Neural cell (in vitro differentiated cells): ENCODE measurements at places on chromosomes 2 and 18. TPM values are rescaled to one million over a fixed set of nuclear protein-coding genes. Genes with fewer than 3 reads are reported as not detected.

ERFE gene
- 0.32 TPM in 1 of 2 replicates, not detected in the other for polyA plus RNA-seq

MGAT4A gene
- polyA plus RNA-seq = 29.9 and 54.8 TPM in 2 replicates

KLHL14 gene
- polyA plus RNA-seq = 0.33 and 0.90 TPM in 2 replicates

ZBTB7C gene
- 2.4 and 6.5 TPM in 2 replicates for polyA plus RNA-seq

GREB1 gene
- 17.2 and 24.5 TPM in 2 replicates for polyA plus RNA-seq

LBX2 gene
- polyA plus RNA-seq = not detected in 2 replicates

DSG3 gene
- polyA plus RNA-seq = not detected in 2 replicates

NEU2 gene
- not detected in 2 replicates for polyA plus RNA-seq

ALLC gene
- polyA plus RNA-seq = 0.33 TPM in 1 of 2 replicates, not detected in the other

SOWAHC gene
- polyA plus RNA-seq = 5.8 and 6.2 TPM in 2 replicates

C2orf66 gene
- polyA plus RNA-seq = 1.4 and 2.4 TPM in 2 replicates

GAL3ST2 gene
- polyA plus RNA-seq = not detected in 2 replicates

MTCL1 gene
- polyA plus RNA-seq = 20.8 and 23.1 TPM in 2 replicates

DSC3 gene
- polyA plus RNA-seq = 0.10 TPM in 1 of 2 replicates, not detected in the other

ZNF385B gene
- polyA plus RNA-seq = 0.30 and 0.31 TPM in 2 replicates

TUBA4B gene
- polyA plus RNA-seq = not detected in 2 replicates

SEMA4F gene
- polyA plus RNA-seq = 18.2 and 19.2 TPM in 2 replicates

GBX2 gene
- polyA plus RNA-seq = 0.92 and 1.2 TPM in 2 replicates

ABCG8 gene
- 0.05 TPM in 1 of 2 replicates, not detected in the other for polyA plus RNA-seq

RFTN2 gene
- polyA plus RNA-seq = 0.06 TPM in 2 replicates

CPS1 gene
- polyA plus RNA-seq = 0.25 and 0.58 TPM in 2 replicates

MC5R gene
- polyA plus RNA-seq = not detected in 2 replicates

OSBPL6 gene
- 11.8 and 12.8 TPM in 2 replicates for polyA plus RNA-seq

REG3A gene
- not detected in 2 replicates for polyA plus RNA-seq

ZAP70 gene
- 0.59 TPM in 1 of 2 replicates, not detected in the other for polyA plus RNA-seq

UGT1A5 gene
- polyA plus RNA-seq = not detected in 2 replicates

CD28 gene
- not detected in 2 replicates for polyA plus RNA-seq

CFC1 gene
- 22.4 and 29.9 TPM in 2 replicates for polyA plus RNA-seq

HRH4 gene
- 0.12 TPM in 1 of 2 replicates, not detected in the other for polyA plus RNA-seq

DCDC2C gene
- polyA plus RNA-seq = not detected in 2 replicates

CNGA3 gene
- polyA plus RNA-seq = 0.64 and 1.1 TPM in 2 replicates

IL18RAP gene
- not detected in 2 replicates for polyA plus RNA-seq

MATN3 gene
- polyA plus RNA-seq = 0.60 and 0.90 TPM in 2 replicates

ZNF892 gene
- polyA plus RNA-seq = 8.0 and 9.3 TPM in 2 replicates

DAPL1 gene
- 0.94 and 4.2 TPM in 2 replicates for polyA plus RNA-seq

C2orf80 gene
- 68.0 and 71.5 TPM in 2 replicates for polyA plus RNA-seq

CYTIP gene
- not detected in 2 replicates for polyA plus RNA-seq

TFPI gene
- polyA plus RNA-seq = 0.51 TPM in 1 of 2 replicates, not detected in the other

ACTR1B gene
- 138 and 168 TPM in 2 replicates for polyA plus RNA-seq

ST8SIA3 gene
- polyA plus RNA-seq = 22.9 and 27.4 TPM in 2 replicates

NPPC gene
- polyA plus RNA-seq = 2.7 and 21.5 TPM in 2 replicates

PNKD gene
- polyA plus RNA-seq = 52.1 and 59.7 TPM in 2 replicates

GALM gene
- polyA plus RNA-seq = not detected in 2 replicates

RAB6C gene
- polyA plus RNA-seq = 0.18 and 0.52 TPM in 2 replicates

DTNA gene
- polyA plus RNA-seq = 53.9 and 58.9 TPM in 2 replicates

GULP1 gene
- polyA plus RNA-seq = 4.9 and 10.2 TPM in 2 replicates

CASP10 gene
- polyA plus RNA-seq = not detected in 2 replicates

IL1F10 gene
- not detected in 2 replicates for polyA plus RNA-seq

CNDP1 gene
- 0.38 and 2.1 TPM in 2 replicates for polyA plus RNA-seq

LIMS3 gene
- 2.2 and 2.7 TPM in 2 replicates for polyA plus RNA-seq

ATP6V1B1 gene
- 0.12 and 0.42 TPM in 2 replicates for polyA plus RNA-seq

TTLL4 gene
- polyA plus RNA-seq = 5.3 and 12.7 TPM in 2 replicates
